ENCODE measurements at places on chromosomes 2 and 18.

GRCh38 chr2:28587526-28588291 lies 91.8 kb downstream of the PLB1 start:
- DNase-seq: no peak

DNA sequence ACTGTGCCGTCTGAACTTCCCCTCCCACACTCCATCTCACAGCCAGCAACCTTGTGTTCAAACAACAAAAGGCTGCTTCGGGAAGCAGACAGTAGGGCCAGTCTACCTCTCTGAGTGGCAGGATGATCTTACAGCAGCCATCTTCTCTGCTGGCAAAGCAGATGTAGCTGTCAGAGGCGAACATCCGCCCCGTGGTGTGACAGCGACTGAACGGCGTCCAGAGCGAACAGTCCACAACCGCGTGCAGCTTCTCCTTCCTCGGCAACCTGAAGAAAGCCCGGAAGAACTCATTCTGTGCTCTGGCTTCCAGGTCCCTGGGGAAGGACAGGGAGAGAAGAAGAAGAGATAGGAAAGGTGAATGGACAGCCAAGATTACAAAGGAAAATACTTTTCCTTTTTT lies 38.0 kb downstream of the RPL31 start:
- no peak for DNase-seq

GRCh38 chr18:58407263-58407648 lies 221.6 kb downstream of the ALPK2 start:
- no peak for DNase-seq

GRCh38 chr18:3595369-3596273 lies 145.6 kb downstream of the TGIF1 start:
- DNase-seq: peak; percentile 44

GRCh38 chr2:118309946-118310680 lies 221.8 kb downstream of the INSIG2 start:
- peak; percentile 64 for DNase-seq

DNA sequence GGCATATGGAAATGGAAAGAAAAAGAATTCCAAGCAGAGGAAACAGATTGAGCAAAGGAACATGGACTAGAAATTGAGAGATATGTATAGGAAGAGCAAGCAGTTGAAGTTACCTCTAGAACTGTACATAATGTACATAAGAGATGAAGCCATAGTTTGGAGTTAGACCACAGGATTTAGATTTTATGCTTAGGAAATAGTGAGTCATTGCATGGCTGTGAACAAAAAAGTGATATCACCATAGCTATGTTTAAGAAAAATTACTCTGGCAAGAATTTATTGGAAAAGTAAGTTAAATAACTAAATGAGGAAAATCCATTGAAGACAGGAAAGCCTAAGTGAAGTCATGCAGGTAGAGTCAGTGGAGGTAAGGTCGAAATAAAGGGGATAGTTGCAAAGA lies 99.4 kb upstream of the GALNT5 start:
- DNase-seq: no peak

GRCh38 chr2:47259829-47260228 lies 104.7 kb upstream of the STPG4 start:
- no peak for DNase-seq

DNA sequence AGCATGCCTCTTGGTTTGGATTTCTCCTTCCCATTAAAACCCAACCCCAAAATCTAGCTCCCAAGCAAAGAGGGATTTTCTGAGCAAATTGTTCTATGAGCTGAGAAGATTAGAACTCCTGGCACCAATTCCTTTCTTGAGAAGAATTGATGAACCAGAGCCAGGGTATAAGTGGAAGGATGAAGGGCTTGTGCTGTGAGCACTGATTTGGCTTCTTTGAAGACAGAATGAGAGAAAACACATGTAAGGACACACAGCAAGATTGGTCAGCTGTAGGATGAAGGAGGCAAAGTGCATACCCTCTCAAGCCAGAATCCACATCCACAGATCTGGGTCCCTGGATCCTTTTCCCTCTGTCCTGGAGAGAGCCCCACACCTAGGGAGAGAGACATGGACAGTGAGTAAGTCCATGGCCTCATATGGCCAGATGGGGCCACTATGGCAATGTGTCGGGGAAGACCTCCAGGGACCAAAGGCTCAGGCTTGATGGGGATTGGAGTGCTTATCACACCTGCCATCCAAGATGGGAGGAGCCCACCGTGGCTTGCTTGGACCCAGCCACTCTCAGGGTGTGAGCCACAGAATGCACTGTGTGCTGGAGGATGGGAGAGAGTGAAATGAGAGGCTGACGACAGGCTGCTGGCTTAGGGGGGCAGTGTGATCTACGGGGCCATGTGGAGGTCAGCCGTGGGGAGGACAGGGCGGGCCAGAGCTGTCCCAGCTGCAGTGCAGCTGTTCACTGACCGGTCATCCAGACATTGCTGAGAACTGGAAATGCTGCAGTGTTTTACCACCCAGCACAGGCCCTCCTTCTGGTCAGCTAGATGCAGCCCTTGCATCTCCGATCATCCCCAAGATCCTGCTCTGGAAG lies 339.8 kb downstream of the CYP26B1 start:
- no peak for DNase-seq

- no peak for DNase-seq
Observed at GRCh38 chr2:181197140-181197760, 216.8 kb downstream of the UBE2E3 start.

GRCh38 chr2:33475224-33476130 lies 972 bp upstream of the RASGRP3 start:
- DNase-seq: peak; percentile 79

- no peak for DNase-seq
Observed at GRCh38 chr2:227504700-227505099, 32.7 kb downstream of the AGFG1 start.

GRCh38 chr2:44789446-44789845 lies 152.1 kb upstream of the SIX3 start:
- DNase-seq: no peak

DNA sequence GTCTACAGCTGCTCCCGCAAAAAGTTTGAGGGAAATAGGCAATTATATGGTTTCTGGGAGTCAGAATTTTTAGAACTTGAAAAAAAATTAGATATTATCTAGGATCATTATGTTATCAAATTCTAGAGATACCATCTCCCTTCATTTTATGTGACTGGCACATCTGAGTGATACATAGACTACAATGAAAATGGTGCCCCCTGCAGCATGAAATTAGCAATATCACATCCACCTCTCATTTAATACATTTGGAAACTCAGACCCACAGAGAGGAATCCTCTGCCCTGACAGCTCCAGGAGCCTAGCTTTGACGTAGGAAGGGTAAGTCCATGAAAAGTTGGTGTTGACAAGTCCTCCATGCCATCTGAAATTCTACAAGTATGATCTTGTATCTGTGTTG lies 381.6 kb downstream of the SUCLG1 start:
- no peak for DNase-seq

- DNase-seq: no peak
Observed at GRCh38 chr18:427005-427404, 73.5 kb downstream of the COLEC12 start.

- DNase-seq: no peak
Observed at GRCh38 chr2:7555260-7555659, 638.0 kb downstream of the RNF144A start.

DNA sequence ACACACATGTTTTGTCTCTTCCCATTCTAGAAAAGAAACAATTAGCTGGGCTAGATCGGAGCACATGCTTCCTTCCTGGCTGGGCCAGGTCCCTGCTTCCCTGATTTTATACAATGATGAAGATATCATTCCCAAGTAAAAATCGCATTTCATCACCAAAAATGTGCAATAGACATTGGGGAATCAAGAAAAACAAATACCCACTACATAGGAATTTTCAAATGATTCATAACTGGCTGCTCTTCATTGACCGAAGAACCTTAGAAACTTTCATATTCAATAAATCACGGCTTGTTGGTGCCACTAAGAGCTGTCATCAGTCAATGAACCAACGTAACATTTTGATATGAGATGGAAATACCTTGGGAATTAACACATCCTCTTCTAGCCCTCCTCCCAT lies 373.6 kb upstream of the TRIB2 start:
- DNase-seq: no peak

DNA sequence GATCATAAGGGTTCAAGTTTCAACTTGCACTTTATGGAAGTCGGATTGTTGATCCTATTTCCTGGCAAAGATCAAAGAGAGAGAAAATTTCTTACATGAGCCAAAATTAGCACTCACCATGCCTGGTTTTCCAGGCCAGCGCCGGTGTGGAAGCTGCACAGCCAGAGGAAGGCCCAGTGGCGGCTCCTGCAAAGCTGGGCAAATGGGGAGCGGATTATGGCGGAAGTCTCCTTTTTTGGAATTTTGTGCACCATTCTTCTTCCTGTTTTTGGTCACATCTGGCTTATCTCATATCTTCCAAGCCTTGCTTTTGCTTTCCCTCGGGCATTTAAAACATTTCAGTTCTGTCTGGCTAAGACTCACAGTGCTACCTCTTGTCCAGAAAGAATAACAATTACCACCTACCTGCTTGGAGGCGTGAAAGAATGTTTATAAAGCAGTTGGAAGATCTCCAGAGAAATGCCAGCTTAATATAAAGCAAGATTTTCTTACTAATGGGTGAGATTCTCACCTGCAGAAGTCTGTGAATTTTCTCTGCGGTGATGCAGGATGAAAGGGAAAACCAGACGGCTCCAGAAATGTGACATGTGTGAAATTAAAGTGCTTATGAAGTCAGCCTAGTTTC lies 94.3 kb downstream of the ASAP2 start:
- no peak for DNase-seq

- no peak for DNase-seq
Observed at GRCh38 chr2:127558911-127559310, 23.4 kb downstream of the MYO7B start.
